ENCODE measurements at places on chromosomes 16 and 17.

- peak; percentile 87 for DNase-seq
These were observed 73.6 kb downstream of the IL21R start for GRCh38 chr16:27475561-27475960.

DNA sequence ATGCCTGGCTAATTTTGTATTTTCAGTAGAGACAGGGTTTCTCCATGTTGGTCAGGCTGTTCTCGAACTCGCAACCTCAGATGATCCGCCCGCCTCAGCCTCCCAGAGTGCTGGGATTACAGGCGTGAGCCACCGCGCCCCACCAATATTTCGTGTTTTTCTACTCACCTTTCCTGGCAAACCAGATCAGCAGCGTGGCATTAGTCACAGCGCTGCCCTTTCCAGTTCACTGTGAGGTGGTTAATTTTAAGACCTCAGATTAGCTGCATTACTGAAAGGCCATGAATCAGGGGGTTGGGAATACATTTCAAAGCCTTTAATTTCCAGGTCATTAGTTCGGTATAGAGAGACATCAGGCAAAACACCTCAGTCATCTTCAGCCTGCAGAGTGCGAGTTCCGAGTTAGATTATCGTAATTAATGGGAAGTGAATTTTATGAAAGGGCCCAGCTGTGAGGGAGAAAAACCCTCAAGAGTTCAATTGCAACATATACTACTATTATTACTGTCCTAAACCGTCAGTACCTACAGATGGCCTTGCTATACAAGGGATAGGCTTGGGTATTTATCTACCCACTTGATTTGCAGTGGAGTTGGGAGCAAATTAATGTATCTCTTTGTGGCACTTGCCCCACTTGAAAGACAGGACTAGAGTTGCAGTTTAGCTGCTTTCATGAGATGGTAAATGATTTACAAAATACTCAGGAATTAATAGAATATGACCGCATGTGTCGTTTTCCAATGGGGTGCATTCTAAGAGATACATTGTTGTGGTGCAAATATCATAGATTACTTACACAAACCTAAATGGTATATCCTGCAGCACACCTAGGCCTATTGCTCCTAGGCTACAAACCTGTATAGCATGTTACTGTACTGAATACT is 2.1 kb upstream of the USP32 start:
- DNase-seq, result no peak

GRCh38 chr16:4260360-4260759 is 12.5 kb downstream of the TFAP4 start:
- no peak for DNase-seq

DNA sequence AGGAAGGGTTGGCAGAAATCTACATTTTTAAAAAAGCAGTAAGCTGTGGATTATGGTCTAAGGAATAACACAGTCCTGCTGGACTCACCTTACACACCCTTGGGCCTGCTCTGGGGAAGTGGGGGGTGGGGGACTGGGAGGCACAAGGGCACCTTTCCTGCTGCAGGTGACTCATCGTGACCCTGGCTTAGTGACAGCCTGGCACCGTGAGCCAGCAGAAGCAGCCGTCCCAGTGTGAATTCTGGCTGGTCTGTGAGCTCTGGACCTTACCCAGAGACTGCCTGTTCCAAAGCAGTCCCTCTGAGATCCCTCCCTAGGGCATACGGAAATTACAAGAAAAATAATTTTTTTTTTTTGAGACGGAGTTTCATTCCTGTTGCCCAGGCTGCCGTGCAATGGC is 4.2 kb upstream of the CRK start:
- DNase-seq, result no peak

DNA sequence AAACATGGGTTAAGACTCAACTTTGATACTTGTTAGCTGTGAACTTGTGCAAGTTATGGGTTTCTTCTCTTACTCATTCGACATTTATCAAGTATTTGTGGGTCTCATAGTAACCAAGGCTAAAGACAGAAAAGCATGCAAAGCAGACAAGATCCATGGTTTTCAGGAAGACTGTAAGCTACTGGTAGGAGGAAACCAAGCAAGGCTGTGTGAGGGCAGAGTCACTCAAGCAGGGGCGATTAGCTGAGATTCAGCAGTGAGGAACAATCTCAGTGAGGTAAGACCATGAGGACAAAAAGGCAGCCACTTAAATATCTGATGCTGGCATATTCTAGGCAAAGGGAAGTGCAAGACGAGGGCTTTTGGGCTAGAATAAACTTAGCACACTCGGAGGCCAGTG is 29.5 kb downstream of the MBTD1 start:
- DNase-seq, result no peak

All from fibroblast of upper back skin (primary cell).